ENCODE measurements at places on chromosomes 3 and 15. TPM values are rescaled to one million over a fixed set of nuclear protein-coding genes. Genes with fewer than 3 reads are reported as not detected.

The SRGAP3 gene
- 3.2 TPM for total RNA-seq

The ANKUB1 gene
- not detected for total RNA-seq

The ELL3 gene
- 2.9 TPM for total RNA-seq

The CHL1 gene
- not detected for total RNA-seq

DNA sequence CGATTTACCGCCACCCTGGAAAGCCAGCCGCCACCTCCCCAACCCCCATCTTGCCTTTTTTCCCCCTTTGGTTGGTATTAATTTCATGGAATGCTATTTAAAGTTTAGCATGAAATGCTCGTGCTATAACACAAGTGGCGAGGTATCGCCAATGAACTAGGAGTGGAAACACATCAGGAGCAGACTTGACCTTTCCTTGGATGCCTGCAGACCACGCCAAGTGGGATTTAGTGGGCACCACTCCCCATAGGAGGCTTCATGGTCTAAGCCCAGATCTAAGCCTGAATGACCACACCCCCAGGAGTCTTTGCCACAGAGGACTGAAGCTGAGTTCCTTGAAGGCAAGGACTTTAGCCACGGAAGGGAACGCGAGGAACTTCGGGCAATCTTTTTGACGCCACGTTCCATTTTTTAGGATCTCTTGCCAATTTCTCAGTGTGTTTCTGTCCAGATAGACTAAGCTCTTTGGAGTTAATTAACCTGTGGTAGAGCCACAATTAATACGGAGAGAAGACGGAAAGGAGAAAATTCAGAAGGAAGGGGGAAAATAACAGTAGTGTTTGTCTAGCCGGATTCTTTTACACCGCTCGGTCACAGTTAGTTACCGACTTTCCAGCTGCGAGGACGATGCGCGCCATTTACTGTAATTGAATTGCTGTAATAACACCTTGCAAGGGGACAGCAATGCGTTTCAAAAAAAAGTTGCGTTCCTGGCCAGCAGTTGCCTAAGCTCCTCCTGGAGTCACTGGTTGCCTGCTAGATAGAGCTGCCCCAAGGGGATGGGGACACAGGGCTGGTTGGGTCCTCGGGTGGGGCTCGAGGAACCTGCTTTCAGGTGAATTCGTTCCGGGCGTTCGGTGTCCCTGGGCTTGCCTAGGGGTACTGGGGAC is 37.1 kb downstream of the NR2F2 start:
- DNase-seq = no peak

GRCh38 chr3:106715286-106715685 is 662.0 kb upstream of the CCDC54 start:
- DNase-seq = no peak

DNA sequence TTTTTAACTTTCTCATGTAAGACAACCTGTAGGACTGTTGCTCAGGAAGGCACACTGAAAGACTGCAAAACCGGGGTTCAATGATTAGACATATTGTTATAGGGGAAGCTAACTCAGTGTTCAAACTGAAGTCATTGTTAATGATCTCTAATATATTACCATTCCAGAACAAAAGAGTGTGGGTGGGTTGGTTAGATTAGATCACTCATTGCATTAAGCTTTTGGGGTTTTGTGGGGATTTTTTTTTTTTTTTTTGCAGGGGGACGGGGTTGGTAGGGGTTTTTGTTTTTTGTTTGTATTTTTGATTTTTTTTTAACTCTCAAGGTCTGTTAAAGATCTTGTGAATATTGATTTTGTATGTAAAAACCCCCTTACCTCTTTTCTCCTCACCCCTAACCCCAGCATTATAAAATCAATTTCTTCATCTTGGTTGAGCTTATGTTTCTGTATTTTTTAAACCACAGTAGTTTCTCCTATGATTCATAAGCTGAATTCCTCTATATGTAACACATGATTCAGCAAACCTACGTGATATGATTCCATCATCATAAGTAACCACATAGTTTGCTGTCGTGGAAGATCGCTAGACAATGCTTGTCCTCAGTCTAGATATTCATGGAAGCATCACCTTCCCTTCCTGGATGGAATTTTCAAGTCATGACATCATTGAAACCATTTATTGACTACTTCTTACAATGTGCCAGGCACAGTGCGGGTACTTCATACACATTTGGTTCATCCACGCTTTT is 544.1 kb upstream of the MDFIC2 start:
- DNase-seq = no peak

GRCh38 chr15:56035166-56035565 is 41.8 kb upstream of the NEDD4 start:
- DNase-seq = no peak

- DNase-seq = no peak
Measured at GRCh38 chr3:79415356-79415755, 352.4 kb downstream of the ROBO1 start.

GRCh38 chr15:26890988-26891387 is 24.1 kb downstream of the GABRA5 start:
- no peak for DNase-seq

- no peak for DNase-seq
Measured at GRCh38 chr3:151499168-151499567, 38.3 kb upstream of the IGSF10 start.
